ENCODE measurements at places on chromosomes 7 and 10.

DNA sequence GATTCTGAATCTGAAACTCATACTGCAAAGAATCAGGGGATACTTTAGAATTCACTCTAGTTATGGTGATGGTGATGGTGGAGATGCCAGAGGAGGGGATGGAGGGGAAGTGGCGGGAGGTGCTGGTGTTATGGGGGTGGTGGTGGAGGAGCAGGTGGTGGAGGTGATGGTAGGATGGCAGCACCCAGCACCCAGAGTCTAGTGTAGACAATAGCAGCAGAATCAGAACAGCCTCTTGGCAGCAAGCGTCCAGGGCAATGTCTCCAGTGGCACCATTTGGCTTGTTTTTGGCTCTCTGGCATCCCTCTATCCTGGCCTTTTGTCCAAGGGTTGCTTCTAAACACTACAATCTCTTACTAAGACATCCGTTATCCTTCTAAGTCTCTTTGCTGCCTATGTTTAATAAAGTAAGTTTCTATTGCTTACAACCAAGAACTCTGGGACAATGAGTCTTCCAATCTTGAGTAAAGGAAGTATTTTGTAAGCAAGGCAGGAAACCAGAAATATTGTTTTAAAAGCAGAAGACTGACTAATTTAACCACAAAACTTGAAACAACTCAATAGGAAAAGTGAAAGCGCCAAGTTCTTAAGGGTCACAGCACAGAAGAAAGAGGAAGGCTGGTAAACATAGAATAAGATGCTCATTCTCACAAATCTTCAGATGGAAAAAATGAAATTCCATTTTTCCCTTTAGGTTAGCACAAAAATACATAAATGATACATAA lies 42.4 kb upstream of the GDF10 start:
- peak; percentile 35 for DNase-seq

GRCh38 chr10:15363031-15363430 lies 8.1 kb downstream of the FAM171A1 start:
- no peak for DNase-seq

- DNase-seq = no peak
Measured at GRCh38 chr10:11593612-11594011, 17.8 kb downstream of the USP6NL start.

- DNase-seq = peak; percentile 46
Measured at GRCh38 chr7:151755131-151755801, 121.6 kb downstream of the PRKAG2 start.

DNA sequence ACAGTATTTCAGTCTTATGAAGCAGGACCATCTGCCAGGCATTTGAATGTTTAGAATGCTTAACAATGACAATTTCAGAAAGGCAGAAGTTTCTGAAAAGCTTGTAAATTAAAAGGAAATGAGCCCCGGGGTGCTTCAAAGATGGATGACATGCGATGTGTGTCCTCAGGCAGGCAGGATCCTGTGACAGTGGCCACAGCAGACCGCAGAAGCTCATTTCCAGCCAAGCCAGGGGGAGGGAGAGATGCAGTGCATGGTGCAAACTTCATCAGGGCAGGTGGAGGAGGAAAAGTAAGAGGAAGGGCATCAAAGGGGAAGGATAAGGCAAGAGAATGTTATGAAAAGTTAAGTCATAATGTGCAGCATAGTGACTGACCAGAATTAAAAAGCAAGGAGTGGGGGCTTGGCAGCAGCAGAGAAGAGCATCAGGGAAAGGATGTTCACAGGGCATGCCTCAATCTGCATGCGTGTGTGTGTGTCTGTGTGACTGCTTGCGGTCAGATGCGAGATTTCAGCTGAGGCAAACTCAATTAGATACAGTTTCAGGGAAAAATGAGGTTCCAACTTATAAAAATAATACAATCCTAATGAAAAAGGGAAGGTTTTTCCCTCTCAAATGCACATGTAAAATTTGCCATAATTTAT lies 173.7 kb downstream of the COBL start:
- DNase-seq = no peak

DNA sequence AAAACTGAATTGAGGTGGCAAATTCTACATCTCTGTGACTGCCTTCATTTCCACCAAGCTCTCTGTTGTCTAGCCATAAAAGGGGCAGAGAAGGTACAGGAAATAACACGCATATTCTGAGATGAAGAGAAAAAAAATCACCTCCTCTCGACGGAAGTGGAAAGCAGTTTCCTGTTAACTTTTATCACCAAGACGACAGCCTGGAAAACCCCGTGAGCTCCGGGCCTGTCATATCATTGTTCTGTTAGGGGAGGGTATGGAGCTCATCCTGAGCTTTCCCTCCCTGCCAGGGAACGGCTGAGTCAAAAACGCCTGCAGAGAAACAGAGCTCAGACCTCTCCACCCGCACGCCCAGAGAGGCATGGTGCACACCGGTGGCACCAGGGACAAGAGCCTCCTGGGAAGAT lies 200.3 kb downstream of the PRPF18 start:
- no peak for DNase-seq

- DNase-seq = no peak
Measured at GRCh38 chr10:100625816-100626215, 90.1 kb downstream of the HIF1AN start.

- DNase-seq = no peak
Measured at GRCh38 chr7:417973-418601, 101.6 kb downstream of the PDGFA start.

DNA sequence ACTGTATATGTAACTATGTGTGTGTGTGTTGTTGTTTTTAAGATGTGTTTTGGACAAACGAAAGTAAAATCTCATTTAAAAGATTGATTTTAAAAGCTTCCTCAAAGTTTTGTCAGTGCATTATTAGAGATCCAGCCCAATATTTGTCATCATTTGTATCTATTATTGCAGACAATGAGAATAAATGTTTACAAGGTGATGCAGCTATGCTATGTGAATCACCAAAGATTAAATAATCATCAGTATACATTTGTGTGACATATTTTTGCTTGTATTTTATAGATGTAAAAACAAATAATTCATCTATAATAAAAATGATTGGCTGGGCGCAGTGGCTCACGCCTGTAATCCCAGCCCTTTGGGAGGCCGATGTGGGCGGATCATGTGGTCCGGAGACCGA lies 35.3 kb upstream of the RTKN2 start:
- no peak for DNase-seq

- DNase-seq = no peak
Measured at GRCh38 chr10:132301371-132302330, 6.1 kb downstream of the STK32C start.

DNA sequence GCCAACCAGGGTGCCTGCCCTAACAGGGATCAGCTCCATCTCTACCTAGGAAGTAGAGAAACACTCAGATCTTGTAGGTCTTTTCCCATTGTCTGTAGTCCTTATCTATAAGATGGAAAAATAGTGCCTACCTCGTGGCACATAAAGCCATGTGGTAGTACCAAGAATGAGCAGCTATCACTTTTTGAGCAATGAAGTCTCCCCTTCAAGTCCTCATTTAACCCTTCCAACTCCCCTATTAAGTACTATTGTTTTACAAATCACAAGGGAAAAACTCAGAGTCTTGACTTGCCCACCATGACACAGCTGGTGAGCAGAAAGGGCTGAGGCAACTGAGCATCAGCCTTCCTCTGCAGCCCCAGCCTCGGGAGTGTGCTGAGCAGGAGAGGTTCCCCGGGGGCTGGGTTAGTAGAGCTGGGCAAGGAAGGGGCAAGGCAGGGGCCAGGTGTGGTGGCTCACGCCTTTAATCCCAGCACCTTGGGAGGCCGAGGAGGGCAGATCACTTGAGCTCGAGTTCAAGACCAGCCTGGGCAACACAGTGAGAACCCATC lies 3.3 kb downstream of the FRAT2 start:
- DNase-seq = no peak

DNA sequence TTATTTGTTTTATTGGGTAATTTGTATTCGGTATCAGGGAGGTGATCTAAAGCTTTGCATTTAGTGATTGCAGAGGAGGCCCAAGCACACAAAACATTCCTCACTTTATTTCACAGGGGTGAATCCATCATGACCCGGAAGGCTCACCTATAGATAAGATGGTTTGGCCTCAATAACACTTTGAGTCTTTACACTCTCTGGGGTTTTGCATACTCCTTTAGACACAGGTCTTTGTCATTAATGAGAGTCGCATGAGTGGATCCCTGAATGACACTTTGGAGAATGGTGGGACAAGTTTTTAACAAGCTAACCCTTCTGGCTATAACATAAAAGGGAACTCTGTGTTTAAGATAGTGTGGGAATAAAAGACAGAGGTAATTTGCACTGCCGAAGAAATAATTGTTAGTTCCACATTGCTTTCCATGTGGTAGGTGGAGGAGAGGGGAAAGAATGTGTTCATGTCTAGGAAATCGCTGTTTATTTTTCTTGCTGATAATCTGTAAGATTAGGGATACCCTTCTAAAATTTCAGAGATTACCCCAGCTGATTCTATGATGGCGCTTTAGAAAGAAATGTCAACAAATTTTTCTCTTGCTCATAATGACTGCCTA lies 455.8 kb downstream of the TFEC start:
- DNase-seq = no peak

Measured in fibroblast of mammary gland (primary cell).